H9 (cell line): ENCODE measurements at places on chromosomes 13 and 19. TPM values are rescaled to one million over a fixed set of nuclear protein-coding genes. Genes with fewer than 3 reads are reported as not detected.

GRCh38 chr19:9981406-9982260 lies 28.7 kb downstream of the COL5A3 start:
- H3K27ac ChIP-seq = no peak overlapping the region
- no peaks in the 10 kb centered on the region for H3K4me1 ChIP-seq
- no peaks in the 10 kb centered on the region for H3K36me3 ChIP-seq
- H3K4me3 ChIP-seq = no peak overlapping the region

DNA sequence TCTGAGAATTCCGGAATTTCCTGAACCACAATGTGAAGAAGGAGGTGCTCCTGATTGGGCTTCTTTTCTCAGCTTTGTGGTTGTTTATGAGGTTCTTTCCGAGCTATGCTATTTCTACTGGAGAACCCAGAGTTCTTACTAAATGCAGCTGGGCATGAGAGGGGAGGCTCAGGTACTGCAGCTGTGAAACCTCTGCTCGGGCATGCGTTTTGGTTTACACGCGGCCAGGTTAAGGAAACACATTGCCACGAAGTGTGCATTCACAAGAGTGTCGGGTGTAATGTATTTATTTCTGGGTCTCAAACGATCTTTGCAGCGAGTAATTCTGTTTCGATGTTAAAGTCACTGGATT lies 661 bp upstream of the MIR17HG start:
- H3K27ac ChIP-seq = peak overlapping the region; percentile 43
- peaks cover 30% of the 10 kb centered on the region for H3K36me3 ChIP-seq
- no peaks in the 10 kb centered on the region for H3K27me3 ChIP-seq
- peak; percentile 38 for DNase-seq
- H3K4me3 ChIP-seq = peak overlapping the region; percentile 83
- H3K4me1 ChIP-seq = no peaks in the 10 kb centered on the region

DNA sequence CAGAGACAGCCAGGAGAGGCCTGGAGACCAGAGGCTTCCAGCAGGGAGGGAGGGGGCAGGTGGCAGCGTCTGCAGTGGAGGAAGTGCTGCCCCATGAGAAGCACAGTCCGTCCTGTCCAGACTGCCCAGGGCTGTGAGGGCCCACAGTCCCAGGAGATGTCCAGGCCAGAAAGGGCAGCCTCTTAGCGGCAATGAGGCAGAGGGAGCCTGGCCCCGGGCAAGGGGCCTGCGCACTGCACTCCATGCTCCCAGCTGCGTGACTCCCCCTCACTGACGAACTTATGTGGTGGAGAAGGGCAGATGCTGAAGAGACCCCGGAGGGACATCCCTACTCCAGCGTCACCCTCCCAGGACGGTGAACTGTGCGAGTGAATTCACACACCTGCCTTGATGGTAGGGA lies 115.3 kb downstream of the SOX1 start:
- no peaks in the 10 kb centered on the region; the same call in 1 of the 2 replicates for H3K27me3 ChIP-seq
- DNase-seq = no peak
- no peak overlapping the region for H3K27ac ChIP-seq

Gene CGB5
- total RNA-seq = not detected in 2 replicates

- H3K4me1 ChIP-seq = no peaks in the 10 kb centered on the region
- H3K27me3 ChIP-seq = no peaks in the 10 kb centered on the region
- DNase-seq = no peak
- peaks cover 23% of the 10 kb centered on the region for H3K36me3 ChIP-seq
These were observed 2.6 kb downstream of the ZSWIM4 start for GRCh38 chr19:13797870-13798269.

DNA sequence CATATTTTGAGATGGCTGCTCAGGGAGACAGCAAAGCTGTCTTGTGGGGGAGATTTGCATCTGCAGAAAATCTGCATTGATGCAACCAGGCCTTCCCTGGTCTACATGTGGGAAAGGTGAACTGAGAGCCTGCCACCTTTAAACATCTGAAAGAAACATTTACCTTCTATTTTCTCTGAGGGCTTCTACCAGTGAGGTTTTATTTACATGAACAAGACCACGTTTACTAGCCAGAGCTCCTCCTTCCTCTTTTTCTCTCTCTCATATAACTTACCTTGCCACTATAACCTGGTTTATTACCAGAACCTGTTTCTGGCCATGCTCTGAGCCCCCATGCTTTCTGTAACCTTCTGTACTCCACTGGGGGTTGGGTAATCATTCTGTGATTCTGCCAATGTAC lies 14.4 kb upstream of the RUBCNL start:
- no peak for DNase-seq
- peaks cover 10% of the 10 kb centered on the region for H3K36me3 ChIP-seq
- no peaks in the 10 kb centered on the region; the same call in 1 of the 2 replicates for H3K4me1 ChIP-seq
- H3K4me3 ChIP-seq = no peak overlapping the region
- H3K27ac ChIP-seq = no peak overlapping the region

Gene SNRPA
- total RNA-seq = 199 and 225 TPM in 2 replicates

Gene BBC3
- 23.2 and 24.8 TPM in 2 replicates for total RNA-seq

DNA sequence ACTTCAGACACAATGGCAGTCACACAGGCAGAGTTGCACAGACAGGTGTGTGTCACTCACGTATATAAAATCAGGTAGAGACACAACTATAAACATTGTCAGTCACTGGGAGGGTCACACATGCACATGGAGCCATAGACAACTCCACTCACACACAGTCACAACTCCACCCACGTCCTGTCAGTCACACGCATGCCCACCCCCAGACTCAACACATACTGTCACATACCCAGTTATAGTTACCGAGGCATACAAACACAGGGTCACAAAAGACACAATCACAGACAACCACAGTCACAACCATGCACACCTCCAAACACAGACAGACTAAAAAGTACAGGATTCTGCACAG lies 1.5 kb downstream of the NUMBL start:
- H3K27me3 ChIP-seq = no peaks in the 10 kb centered on the region
- H3K27ac ChIP-seq = no peak overlapping the region
- no peaks in the 10 kb centered on the region for H3K4me1 ChIP-seq
- peaks cover 17% of the 10 kb centered on the region for H3K36me3 ChIP-seq

DNA sequence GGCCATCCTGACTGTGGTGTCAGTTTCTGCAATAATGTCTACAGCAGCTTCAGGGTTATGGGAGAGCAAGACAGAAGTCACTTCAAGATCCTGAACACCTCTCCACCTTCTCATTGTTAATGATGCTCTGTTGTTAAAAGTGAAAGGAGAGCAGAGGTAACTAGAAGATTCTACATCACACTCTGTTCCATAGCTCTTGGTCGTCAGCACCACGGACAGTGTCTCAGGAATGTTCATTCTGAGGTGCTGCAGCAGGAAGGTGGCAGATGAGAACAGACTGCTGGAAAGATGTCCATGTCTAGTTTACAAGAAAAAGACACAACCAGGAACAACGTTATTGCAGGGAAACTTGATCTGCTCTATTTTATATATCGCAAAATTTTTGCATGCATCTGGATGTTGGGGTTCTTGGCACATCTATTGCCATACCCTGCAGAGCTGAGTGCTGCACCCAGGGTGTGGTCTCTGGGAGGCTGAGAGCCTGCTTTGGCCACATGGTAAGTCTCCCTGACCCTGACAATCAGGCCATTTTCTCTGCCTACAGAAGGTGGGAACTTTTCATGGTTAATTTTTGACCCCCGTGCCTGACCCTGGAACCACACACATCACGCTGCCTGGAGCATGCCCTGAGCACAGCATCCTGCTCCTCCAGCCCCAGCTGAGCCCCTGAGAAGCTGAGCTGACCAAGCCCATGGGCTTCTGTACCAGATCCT lies 12.7 kb downstream of the CEACAM21 start:
- DNase-seq = no peak
- H3K4me3 ChIP-seq = no peak overlapping the region
- no peaks in the 10 kb centered on the region; the same call in 1 of the 2 replicates for H3K36me3 ChIP-seq
- no peaks in the 10 kb centered on the region for H3K27me3 ChIP-seq
- no peaks in the 10 kb centered on the region for H3K4me1 ChIP-seq

DNA sequence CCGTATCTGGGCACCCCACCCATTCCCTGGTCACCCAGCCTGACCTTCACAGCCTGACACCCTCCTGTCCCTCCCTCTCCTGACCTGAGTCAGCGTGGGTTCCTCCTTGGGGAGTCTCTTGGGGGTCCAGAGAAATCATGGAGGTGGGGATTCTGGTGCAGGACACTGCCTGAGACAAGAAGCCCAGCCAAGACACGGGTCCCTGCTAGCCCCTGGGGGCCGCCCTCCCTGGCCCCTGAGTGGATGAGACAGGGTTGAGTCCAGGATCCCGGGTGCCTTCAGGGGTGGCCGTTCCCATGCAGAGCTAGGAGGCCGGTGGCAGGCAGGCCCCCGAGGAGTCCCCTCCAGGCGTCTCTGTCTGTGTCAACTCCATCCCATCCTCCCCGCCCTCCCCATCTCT lies 1.6 kb downstream of the MAP2K7 start:
- peak overlapping the region; percentile 86 for H3K4me3 ChIP-seq
- H3K36me3 ChIP-seq = peaks cover 17% of the 10 kb centered on the region
- no peak for DNase-seq

Gene PINLYP
- total RNA-seq = 11.4 and 11.9 TPM in 2 replicates

GRCh38 chr19:16594131-16594586 lies 21.9 kb upstream of the SLC35E1 start:
- no peak overlapping the region for H3K4me3 ChIP-seq
- H3K4me1 ChIP-seq = peaks cover 7% of the 10 kb centered on the region; the same call in 1 of the 2 replicates
- H3K27me3 ChIP-seq = no peaks in the 10 kb centered on the region
- no peaks in the 10 kb centered on the region for H3K36me3 ChIP-seq
- H3K27ac ChIP-seq = no peak overlapping the region

DNA sequence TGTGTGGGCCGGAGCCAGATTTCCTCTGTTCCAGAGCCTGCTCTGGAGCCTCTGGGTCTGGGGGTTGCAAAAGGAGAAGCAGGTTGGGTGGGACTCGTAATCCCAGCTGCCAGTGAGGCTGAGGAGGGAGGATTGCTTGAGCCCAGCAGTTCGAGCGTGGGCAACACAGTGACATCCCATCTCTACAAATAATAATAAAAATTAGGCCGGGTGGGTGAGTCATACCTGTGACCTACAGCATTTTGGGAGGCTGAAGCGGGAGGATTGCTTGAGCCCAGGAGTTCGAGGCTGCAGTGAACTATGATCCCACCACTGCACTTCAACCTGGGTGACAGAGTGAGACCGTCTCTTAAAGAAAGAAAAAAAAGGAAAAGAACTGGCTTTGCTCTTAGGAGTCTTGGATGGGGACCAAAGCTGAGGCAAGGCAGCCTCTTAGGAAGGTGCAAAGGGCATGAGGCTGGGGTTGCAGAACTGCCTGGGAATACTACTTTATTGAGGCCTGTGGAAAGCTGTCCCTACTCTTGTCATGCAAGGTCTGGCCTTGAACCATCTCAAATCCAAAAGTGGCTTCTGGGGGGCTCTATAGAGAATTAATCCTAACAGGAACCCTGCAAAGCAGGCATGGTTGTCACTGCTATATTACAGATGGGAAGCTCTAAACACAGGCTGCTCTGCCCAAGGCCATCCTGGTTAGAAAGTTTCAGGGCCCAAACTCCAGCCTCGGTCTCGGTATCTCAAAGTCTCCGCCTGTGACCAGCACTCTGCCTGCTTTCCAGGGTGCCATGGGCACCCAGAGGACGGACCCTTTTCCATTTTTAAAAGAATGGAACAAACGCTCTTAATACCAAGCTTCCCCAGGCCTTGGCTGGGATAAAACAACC lies 880 bp upstream of the C19orf12 start:
- no peaks in the 10 kb centered on the region for H3K4me1 ChIP-seq
- no peak overlapping the region for H3K27ac ChIP-seq
- no peak for DNase-seq

GRCh38 chr19:41096353-41096752 lies 8.1 kb downstream of the CYP2A13 start:
- H3K4me1 ChIP-seq = no peaks in the 10 kb centered on the region
- H3K27me3 ChIP-seq = no peaks in the 10 kb centered on the region
- H3K4me3 ChIP-seq = no peak overlapping the region
- H3K36me3 ChIP-seq = peaks cover 14% of the 10 kb centered on the region
- H3K27ac ChIP-seq = no peak overlapping the region

- peaks cover 7% of the 10 kb centered on the region; the same call in 1 of the 2 replicates for H3K4me1 ChIP-seq
- H3K27me3 ChIP-seq = no peaks in the 10 kb centered on the region
- H3K36me3 ChIP-seq = no peaks in the 10 kb centered on the region
- DNase-seq = no peak
These were observed 51.3 kb downstream of the MBNL2 start for GRCh38 chr13:97273341-97273831.

DNA sequence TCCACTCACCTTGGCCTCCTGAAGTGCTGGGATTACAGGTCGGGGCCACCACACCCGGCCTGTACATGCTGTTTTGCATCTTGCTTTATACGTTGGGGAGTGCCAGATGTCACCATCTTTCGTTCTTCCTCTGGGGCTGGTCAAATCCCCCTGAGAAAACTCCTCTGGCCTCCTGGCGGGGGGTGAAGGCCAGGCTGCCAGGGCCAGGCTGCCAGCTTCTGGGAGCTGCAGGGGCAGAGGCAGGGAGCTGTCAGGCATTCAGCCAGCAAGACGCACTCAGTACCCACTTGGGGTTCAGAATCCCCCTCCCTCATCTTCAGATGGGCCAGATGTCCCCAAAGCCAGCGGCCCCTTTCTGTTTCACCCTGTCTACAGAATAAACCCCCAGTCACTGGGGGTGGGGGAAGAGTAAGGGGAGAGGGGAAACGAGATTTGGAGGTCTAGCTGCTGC lies 16.1 kb downstream of the ZSWIM9 start:
- H3K27ac ChIP-seq = no peak overlapping the region
- no peaks in the 10 kb centered on the region for H3K4me1 ChIP-seq
- no peak overlapping the region for H3K4me3 ChIP-seq
- no peaks in the 10 kb centered on the region for H3K27me3 ChIP-seq
- DNase-seq = no peak

Gene SPTBN4
- total RNA-seq = 2.7 and 2.9 TPM in 2 replicates

GRCh38 chr13:95470574-95471366 lies 81.8 kb upstream of the CLDN10 start:
- H3K27ac ChIP-seq = no peak overlapping the region
- DNase-seq = no peak
- H3K4me1 ChIP-seq = no peaks in the 10 kb centered on the region

- no peak for DNase-seq
- H3K27me3 ChIP-seq = no peaks in the 10 kb centered on the region
- H3K27ac ChIP-seq = no peak overlapping the region
- H3K36me3 ChIP-seq = peaks cover 2% of the 10 kb centered on the region; the same call in 2 of the 3 replicates
- H3K4me1 ChIP-seq = no peaks in the 10 kb centered on the region; the same call in 1 of the 2 replicates
These were observed 355.9 kb downstream of the KLF12 start for GRCh38 chr13:73778242-73778864.

- DNase-seq = no peak
- H3K4me3 ChIP-seq = no peak overlapping the region
- H3K27ac ChIP-seq = no peak overlapping the region
- H3K4me1 ChIP-seq = peaks cover 15% of the 10 kb centered on the region
These were observed 31.7 kb downstream of the BRD4 start for GRCh38 chr19:15300533-15301197.

- no peaks in the 10 kb centered on the region for H3K4me1 ChIP-seq
- no peaks in the 10 kb centered on the region; the same call in 2 of the 3 replicates for H3K36me3 ChIP-seq
- no peak within 1 kb of the TSS for H3K27ac ChIP-seq
- H3K27me3 ChIP-seq = peaks cover 54% of the 10 kb centered on the region; the same call in 1 of the 2 replicates
- DNase-seq = peak; percentile 68
These were observed at the start of gene PCDH17 for GRCh38 chr13:57631596-57632275. Gene PCDH17, plus strand, starts transcription at chr13:57631744. Its CDS starts 803 bp downstream, at chr13:57632547.

GRCh38 chr19:4007836-4008539 lies 452 bp downstream of the PIAS4 start:
- no peaks in the 10 kb centered on the region for H3K27me3 ChIP-seq
- DNase-seq = no peak
- H3K27ac ChIP-seq = no peak overlapping the region
- no peaks in the 10 kb centered on the region for H3K4me1 ChIP-seq
- H3K36me3 ChIP-seq = peaks cover 14% of the 10 kb centered on the region

GRCh38 chr19:47230054-47230920 lies 712 bp downstream of the BBC3 start:
- peaks cover 7% of the 10 kb centered on the region; the same call in 1 of the 2 replicates for H3K4me1 ChIP-seq
- no peaks in the 10 kb centered on the region for H3K27me3 ChIP-seq
- peak; percentile 73 for DNase-seq

Gene ZNF878
- 5.4 and 5.6 TPM in 2 replicates for total RNA-seq

Gene SLC25A41
- total RNA-seq = 0.20 and 0.42 TPM in 2 replicates

Gene EPS8L1
- 21.2 and 24.0 TPM in 2 replicates for total RNA-seq
